ENCODE measurements at places on chromosomes 12 and 14.
A peak's percentile ranks its signal among the peaks of the same experiment; 100 is the strongest.

DNA sequence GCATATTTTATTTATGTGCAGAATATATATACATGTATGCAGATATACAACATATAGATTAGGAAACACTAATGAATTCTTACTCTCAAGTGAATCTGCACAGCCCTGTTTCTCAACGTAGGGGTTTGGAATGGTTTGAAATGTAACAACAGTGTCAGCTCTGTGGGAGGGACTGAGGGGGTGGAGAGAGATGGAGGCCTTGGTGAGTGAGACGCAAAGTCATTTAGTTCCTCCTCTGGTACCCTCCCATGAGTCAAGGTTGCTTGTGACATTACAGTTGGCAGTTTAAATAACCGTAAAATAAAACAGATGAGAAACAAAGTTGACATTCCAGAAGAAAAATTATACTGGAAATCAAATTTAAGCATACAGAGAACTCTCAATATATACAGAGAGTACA, 313.0 kb upstream of the PRKD1 start:
- no peak for DNase-seq

GRCh38 chr14:104447750-104448149, 131.8 kb upstream of the C14orf180 start:
- DNase-seq, result no peak

DNA sequence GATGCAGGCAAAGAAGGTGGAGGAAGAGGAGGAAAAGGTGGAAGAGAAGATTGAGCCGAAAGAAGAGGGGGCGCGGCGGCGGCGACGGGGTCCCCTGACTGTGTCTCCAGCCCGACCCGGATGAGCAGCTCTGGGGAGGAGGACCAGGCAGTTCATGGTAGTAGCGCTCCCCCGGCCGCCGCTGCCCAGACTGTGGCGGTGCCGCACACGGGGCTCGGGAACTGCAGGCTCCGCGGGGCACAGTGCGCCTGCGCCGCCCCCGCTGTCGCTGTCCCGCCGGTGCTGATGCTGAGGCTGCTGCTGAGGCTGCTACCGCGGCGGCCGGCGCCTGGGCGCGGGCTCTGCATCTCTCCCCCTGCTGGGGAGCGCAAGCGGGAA, at the start of gene KCNH5:
Gene KCNH5 (minus strand): TSS at position 225 of the 378 bp plus-strand sequence. CDS start 272 bp downstream, outside the sequence.
- peak; percentile 65 for DNase-seq

DNA sequence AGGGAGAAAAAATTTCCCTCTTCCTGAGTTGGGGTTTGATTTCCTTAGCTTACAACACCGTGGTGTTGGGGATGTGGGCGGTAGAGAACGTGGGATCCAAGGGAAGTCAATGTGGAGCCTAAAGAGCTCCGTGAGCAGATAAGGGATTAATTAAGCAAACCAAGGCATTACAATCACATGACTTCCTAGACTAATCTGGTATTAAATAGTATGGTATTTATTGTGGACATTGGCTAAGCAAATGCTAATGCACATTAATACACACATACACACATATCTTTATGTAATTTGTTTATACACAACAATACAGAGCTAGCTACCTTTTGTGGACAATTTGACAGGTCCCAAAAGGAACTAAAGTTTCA, 791 bp upstream of the RNF41 start:
- DNase-seq, result peak; percentile 74

GRCh38 chr12:117060929-117061305, 38.3 kb downstream of the TESC start:
- DNase-seq, result no peak

DNA sequence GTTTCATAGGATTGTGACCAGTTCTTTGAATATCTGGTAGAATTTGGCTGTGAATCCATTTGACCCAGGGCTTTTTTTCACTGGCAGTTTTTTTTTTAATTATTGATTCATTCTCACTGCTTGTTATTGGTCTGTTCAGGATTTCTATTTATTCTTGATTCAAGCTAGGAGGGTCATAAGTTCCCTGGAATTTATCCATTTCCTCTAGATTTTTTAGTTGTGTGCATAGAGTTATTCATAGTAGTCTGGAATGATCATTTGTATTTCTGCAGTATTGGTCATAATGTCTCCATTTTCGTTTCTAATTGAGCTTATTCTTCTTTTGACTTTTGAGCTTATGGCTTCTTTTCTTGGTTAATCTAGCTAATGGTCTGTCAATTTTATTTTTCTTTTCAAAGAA, 291.6 kb downstream of the AKAP6 start:
- no peak for DNase-seq

DNA sequence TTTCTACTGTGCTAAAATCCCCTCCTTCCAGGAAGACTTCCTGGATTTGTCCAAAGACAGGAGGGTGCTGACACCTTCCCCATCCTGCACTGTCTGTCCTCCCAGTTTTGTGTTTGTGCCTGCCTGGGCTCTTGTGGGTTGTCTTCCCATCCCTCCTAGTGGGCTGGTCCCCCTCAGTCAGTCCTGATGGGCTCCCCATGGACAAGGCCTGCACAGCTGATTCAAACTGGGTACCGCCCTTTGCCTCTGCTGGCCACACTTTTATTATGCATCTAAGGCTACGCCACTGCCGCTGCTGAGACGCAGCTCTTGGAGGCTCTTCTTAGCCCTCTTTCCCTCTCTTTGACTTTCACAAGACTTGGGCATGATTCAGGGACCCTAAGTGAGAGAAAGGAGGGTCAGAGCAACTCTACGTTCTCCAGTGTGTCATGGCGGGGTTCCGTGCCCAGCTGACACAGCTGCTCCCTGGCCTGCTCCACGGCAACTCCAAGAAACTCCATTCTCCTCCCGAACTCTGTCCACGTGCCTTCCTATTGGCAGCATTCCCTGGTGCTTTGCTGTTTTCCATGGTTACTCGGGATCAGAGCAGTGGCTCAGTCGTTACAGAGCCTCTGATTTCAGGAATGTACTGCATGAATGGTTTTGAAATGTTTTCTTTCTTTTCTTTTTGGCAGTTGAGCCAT, 3.8 kb upstream of the KRT85 start:
- DNase-seq, result no peak

GRCh38 chr12:3632754-3633153, 120.2 kb downstream of the CRACR2A start:
- peak; percentile 99 for DNase-seq

DNA sequence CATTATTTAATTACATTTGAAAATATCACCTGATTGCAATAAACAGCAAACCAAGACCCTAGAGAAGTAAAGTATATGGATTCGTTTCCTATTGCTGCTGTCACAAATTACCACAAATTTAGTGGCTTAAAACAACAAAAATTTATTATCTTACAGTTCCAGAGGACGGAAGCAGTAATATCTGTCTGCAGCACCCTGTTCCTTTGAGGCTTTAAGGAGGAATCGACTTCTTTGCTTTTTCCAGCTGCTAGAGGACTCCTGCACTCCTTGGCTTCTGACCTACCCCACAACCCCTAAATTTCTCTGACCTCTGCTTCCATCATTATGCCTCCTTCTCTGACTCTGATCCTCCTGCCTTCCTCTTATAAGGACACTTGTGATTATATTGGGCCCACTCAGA, 23.8 kb upstream of the PPM1A start:
- DNase-seq, result no peak

DNA sequence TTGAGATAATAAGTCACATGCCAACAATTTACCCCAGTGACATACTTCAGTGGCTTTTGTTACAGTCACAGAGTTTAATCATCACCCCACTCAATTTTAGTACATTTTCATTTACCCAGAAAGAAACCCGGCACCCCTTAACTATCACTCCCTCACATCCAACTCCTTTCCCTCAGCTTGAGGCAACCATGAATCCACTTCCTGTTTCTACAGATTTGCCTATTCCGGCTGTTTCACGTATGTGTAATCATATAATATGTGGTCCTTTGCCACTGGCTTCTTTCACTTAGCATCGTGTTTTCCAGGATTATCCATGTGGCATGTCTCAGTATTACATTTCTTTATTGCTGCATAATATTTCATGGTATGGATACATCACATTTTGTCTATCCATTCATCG, 147.5 kb downstream of the CFAP54 start:
- DNase-seq, result no peak

GRCh38 chr12:25320123-25321006, 69.6 kb upstream of the KRAS start:
- peak; percentile 27 for DNase-seq

DNA sequence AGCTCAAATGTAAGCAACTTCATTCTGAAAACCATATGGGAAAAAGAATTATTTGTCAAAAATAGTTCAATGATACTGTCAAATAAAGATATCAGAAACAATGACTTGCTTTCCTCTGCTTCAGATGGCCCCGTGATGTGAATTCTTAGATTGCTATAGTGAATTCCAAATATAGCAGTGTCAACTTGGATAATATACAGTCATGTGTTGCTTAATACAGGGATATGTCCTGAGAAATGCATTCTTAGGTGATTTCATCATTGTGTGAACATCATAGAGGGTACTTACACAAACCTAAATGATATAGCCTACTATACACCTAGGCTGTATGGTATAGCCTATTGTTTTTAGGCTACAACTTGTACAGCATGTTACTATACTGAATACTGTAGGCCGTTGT, 108.7 kb upstream of the MIS18BP1 start:
- no peak for DNase-seq

- DNase-seq, result no peak
These were observed 8.2 kb downstream of the GPRC5D start for GRCh38 chr12:12943586-12944260.

GRCh38 chr12:120352117-120352516, 16.8 kb downstream of the MSI1 start:
- DNase-seq, result peak; percentile 25

Data from NCI-H82 (cell line).